Sciatic nerve (tissue), 2 donors: ENCODE measurements at places on chromosomes 1 and 21.

- DNase-seq: no peak
Measured at GRCh38 chr1:229141689-229142377, 129.1 kb upstream of the RAB4A start.

GRCh38 chr1:5774019-5774418, 218.2 kb downstream of the NPHP4 start:
- DNase-seq: no peak

- DNase-seq: no peak
Measured at GRCh38 chr1:157315544-157315943, 177.3 kb upstream of the ETV3 start.

GRCh38 chr21:46018615-46019014, 37.0 kb downstream of the COL6A1 start:
- no peak for DNase-seq

- no peak for DNase-seq
Measured at GRCh38 chr1:24416666-24417391, 1.2 kb downstream of the NIPAL3 start.

GRCh38 chr1:234967121-234967520, 161.5 kb downstream of the TOMM20 start:
- peak; percentile 33 for DNase-seq

DNA sequence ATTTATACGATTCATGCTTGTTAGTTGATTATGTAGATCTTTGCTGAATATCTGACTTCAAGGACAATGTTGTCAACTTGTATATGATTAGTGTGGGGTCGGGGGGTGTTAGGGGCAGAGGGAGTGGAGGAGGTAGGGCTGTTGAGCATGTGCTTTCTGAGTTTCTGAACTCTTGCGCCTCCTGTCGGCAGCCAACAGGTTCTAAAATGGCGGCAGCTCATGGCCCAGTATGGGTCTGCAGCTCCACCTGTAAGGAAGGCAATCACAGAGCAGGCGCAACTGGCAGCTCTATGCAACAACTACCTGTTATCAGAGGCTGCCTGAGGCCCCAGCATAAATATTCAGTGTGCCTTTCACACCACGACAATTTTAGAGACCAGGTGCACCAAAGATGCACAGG, 205.8 kb upstream of the PLXNA2 start:
- DNase-seq: no peak

DNA sequence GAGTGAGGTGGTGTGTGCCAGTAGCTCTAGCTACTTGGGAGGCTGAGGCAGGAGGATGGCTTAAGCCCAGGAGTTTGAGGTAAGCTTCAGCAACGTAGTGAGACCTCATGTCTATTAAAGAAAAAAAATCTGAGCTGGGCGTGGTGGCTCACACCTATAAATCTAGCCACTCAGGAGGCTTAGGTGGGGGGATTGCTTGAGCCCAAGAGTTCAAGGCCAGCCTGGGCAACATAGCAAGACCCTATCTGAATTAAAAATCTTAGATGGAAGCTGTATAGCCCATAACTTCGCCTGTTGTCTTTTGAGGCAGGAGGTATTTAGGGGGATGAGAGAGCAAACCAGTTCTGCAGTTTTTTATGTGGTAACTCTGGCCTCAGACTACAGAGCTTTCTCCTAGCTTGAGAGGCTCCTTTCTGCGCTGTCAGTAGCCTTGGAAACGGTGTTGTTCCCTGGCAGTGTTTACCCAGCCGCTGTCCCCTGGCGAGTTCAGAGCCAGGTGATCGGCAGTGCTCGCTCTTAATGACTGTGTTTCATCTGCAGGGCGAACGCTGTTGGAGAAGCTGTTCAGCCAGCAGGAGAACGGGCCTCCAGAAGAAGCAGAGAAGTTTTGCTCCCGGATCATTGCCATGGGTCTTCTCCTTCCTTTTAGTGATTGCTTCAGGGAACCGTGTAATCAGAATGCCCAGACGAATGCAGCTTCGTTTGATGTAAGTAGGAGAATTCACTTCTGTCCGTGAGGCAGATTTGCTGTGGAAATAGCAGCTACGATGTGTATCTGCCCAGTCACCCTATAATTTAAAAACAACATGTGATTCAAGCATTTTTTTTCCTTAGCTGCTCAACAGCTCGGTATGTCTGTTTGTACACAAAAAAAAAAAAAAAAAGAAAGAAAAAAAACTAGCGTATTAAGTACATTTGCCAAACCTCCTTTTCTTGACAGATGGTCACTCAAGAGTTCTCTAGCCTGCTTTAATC, 31.2 kb downstream of the FMN2 start:
- no peak for DNase-seq

DNA sequence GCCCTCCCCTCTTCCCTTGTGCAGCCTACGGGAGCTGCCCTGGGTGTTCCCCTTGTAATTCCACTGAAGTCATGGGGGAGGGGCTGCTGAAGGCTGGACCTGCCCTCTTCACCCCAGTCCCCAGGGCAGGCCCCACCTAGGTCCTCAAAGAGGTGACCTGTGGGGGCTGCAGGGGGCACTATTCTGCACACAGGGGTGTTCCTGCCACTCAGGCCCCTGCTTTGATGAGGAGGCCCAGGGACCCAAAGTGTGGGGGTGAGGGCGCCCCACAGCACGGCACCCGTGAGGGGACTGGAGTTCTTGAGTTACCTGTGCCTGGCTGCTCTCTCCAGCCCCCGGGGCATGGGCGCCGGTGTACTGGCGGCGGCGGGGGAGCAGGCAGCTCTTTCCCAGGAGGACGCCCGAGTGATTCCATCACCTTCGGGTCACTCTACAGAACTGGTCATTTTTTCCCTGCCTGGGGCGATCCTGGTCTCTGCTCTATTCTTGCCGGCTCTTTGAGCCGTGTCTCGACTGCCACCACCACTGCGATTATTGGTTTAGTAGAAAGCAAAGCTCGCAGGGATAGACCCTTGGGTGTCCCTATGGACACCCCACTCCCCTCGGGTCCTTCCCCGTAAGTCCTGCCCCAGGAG, 6.9 kb upstream of the PRDM16 start:
- DNase-seq: peak; percentile 51

GRCh38 chr1:201681375-201681774, 142.4 kb downstream of the NAV1 start:
- DNase-seq: no peak

GRCh38 chr1:58596631-58597052, 19.6 kb upstream of the TACSTD2 start:
- DNase-seq: no peak

- peak; percentile 71 for DNase-seq
Measured at GRCh38 chr1:153728305-153729066, 636 bp downstream of the INTS3 start.

DNA sequence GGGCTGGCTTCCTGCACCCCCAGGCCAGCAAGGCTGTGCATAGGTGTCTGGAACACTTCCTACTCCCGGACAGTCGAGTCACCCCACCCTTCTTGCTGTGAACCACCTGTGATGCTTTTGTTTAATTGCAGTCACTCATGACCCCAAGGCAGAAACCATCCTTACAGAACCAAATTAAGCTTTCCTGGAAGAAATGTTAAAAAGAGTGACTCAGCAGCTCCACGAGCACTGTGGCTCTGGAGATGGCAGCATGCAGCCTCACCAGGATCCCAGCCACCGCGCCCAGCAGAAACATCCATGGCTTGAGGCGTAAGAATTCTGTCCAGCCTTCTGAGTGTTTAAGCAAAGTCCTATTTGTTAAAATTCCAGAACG, 28.8 kb downstream of the SNAP47 start:
- no peak for DNase-seq

- no peak for DNase-seq
Measured at GRCh38 chr1:215109171-215109570, 26.6 kb downstream of the KCNK2 start.

- no peak for DNase-seq
Measured at GRCh38 chr1:184686540-184686939, 68.1 kb downstream of the EDEM3 start.

DNA sequence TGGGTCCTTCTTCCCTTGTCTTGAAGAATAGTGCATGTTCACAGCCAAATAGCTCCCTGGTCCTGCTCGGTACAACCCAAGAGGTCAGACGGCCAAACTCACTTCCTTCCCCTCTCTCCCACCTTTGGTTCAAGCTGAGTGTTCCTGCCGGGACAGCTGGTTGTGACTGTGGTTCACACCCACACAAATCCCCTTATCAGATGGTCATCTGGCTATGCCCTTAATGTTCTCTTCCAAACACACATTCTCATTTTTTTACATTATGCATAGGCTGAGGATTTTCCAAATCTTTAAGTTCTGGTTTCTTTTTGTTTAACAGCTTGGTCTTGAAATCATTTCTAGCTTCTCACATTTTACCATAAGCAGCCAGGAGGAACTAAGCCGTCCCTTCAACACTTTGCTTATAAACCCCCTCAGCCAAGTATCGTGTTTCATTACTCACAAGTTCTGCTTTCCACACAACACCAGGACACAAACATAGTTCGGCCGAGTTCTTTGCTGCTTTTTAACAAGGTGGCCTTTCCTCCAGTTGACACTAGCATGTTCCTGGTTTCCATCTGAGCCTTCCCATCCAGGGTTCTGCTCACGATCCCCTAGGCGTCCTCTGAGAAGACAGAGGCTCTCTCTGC, 19.7 kb upstream of the TSPEAR start:
- no peak for DNase-seq

DNA sequence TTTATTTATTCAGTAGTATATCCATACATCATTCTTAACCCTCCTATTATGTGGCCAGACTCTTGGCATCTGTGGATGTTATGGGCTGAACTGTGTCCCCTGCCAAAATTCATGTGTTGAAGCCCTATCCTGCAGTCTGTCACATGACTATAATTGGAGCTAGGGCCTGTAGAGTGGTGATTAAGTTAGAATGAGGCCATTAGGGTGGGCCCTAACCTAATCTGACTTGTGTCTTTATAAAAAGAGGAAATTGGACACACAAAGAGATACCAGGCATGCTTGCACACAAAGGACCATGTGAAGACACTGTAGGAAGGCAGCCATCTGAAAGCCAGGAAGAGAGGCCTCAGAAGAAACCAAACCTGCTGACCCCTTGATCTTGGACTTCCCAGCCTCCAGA, 6.6 kb downstream of the ZMYND12 start:
- no peak for DNase-seq

GRCh38 chr1:40820911-40821693, 37.5 kb downstream of the KCNQ4 start:
- no peak for DNase-seq

GRCh38 chr1:63119575-63120155, 202.7 kb upstream of the FOXD3 start:
- DNase-seq: no peak

DNA sequence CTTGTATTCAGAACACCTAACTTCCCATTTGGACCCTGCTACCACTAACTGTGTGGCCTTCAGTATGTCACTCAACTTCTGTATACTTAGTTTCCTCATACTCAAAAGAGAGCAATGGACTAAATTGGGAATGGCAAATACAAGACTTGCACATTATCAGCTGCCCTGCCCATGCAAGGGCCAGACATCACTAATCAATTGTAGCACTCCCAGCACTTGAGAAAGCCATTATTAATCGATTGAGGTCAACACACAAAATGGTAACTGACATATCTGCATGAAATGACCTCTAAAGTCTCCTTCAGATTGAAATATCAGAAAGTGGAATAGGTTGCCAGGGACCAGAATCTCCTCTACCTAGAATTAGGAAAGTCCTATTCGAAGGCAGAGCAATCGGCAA, 59.2 kb downstream of the MT1HL1 start:
- DNase-seq: no peak

DNA sequence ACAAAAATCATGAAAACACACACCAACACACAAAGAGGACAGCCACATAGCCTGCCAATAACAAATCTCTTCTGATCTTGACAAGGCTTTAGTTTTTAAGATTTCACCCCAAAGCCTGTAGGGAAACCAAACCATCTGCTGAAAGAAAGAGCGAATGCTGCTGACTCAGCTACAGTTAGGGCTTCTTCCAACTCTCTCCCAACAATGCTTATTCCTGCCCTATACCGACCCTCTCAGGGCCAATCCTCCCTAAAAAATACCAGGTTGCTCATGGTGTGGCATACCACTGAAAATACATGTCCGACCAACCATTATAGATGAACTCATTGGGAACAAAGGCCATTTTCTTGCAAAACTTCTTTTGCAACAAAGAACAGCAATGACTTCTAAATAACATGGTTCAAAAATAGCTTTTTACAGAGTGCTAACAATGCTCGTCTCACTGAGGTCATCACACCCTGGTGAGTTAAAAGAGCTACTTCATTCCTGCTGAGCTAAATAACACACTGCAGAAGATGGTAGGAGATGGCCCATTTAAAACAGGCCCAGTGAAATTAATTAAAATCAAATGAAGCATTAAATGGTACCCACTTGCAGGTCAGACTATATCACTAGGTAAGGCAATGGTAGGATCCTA, 86.1 kb downstream of the KIAA0319L start:
- no peak for DNase-seq

DNA sequence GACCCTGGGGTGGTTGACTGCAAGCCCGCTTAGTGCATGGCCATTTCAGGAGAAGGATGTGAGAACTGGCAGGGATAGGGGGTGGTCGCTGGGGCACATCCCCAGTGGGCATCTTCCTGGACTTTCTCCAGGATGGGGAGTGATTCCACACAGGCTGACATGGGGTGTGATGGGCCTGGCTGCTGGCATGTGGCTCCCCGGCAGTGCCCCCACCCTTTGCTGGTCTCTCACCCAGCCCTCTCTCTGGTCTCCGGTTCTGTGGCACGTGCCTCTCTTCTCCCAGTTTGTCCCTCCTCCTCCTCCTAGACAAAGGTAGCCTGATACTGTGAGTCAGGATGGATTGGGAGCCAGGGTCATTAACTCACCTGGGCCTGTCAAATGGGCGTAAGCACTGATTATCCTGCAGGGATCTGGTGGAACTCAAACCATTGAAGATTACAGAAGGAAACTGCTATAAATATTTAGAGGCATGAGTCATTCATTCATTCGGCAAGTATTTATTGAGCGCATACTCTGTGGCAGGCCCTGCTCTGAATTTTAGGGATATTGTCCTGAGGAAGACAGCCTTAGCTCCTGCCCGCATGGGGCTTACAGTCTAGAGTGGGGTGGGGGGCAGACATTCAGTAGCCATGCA, 23.6 kb upstream of the EPS8L3 start:
- DNase-seq: peak; percentile 49

GRCh38 chr1:26913754-26914619, at the start of gene NR0B2:
Gene NR0B2 (minus strand): TSS chr1:26913975. CDS start chr1:26913940, 35 bp downstream.
- DNase-seq: no peak

DNA sequence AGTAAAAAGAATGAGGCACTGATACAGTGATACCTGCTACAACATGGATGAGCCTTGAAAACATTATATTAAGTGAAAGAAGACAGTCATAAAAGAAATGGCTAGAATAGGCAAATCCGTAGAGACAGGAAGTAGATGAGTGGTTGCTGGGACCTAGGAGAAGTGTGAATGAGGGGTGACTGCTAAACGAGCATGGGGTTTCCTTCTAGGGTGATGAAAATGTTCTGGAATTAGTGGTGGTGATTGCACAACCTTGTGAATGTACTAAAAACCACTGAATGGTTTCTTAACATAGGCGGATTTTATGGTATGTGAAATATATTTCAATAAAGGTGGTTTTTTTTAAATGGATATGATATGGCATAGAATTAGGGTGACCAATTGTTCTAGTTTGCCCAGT, 12.6 kb upstream of the SERINC2 start:
- DNase-seq: no peak

- peak; percentile 76 for DNase-seq
Measured at GRCh38 chr1:13593511-13594131, 10.0 kb downstream of the PDPN start.
